ENCODE measurements at places on chromosomes 1 and 21.

DNA sequence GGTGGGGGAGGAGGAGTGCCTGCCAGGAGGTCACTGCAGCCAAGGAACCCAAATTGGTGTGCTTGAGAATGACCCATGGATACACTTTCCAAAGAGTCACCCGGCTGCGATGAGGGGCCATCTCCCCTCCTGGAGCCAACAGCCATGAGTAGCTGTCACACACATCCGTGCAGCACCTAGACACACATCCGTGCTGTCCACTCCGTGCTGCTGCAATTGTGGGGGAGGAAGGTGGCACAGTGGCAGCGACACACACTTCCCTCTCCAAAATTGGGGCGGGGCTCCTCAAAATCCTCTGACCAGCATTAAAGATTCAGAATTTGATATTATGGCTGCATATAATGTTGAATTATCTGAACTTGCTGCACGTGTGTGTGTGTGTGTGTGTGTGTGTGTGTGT is 15.8 kb downstream of the TP73 start:
- no peak for DNase-seq

GRCh38 chr1:88867743-88868521 is 23.4 kb downstream of the GTF2B start:
- no peak for DNase-seq

- no peak for DNase-seq
These were observed 15.4 kb downstream of the TTLL10 start for GRCh38 chr1:1189111-1189510.

GRCh38 chr1:183580281-183580682 is 10.0 kb downstream of the NCF2 start:
- no peak for DNase-seq

DNA sequence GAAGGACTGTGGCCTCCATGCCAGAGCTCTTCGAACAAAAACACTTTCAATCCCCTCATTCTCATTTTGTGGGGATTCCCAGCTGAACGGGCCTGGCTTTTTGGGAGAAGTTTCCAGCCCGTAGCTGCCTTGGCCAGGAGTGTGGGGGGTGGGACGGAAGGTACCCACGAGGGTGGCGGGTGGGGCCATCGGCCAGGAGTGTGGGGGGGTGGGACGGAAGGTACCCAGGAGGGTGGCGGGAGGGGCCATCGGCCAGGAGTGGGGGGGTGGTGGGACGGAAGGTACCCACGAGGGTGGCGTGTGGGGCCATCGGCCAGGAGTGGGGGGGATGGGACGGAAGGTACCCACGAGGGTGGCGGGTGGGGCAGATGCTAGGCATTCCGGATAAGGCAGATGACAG is 71.7 kb upstream of the ZBTB18 start:
- DNase-seq = no peak

DNA sequence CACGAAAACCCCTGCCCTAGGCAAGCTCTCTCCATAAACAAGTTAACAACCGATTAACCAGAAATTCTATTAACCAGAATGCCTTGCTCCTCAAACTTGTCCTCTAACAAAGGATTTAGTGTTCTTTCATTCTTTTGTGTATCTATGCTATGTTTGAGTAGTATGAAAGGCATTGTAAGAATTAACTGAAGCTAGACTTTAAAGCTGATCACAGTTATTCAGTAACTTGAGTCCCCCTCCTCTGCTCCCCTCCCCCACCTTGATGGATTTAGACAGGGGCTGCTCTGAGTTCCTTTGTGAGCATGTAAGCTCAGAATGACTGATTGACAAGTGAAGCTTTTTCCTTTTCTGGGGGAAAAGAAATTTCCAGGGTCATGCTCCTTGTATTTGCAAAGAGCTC is 257.6 kb downstream of the TTLL7 start:
- DNase-seq = no peak

- no peak for DNase-seq
These were observed 112.9 kb downstream of the LRRC40 start for GRCh38 chr1:70092526-70092925.

Measured in activated T-cell treated with anti-CD3 and anti-CD28 coated beads for 48 hours (primary cell).